ENCODE measurements at places on chromosomes 4 and X.

DNA sequence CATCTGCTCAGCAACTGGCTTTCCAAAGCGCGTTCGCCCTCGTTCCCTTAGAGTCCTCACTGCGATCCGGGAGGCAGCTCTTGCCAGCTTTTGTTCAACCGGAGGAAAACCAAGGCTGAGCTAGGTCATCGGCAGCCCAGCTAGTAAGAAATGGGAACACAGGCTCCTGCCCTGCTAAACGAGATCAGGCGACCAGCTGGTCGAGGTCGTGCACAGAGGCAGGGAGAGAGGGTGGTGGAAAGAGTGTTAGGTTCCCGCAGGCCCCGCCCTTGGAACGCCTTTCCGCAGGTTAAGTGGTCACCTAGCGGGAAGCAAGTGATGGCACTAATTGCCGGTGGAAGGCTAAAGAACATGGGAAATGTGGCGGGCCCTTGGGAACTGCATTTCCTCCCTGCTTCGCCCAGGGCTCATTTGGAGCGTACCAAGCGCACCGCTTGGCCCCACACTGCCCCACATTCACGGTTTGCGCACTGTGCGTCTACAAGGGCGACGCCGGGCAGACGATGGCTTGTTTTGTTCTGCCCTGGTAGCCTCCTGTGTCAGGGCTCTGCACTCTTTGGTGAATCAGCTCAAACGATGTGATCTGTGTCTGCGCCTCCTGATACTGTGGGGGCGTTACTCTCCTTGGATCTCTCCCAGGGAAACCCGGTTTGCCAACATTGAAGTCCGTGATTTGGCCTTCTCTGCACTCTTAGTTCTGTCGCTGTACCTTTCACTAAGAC is 7.2 kb upstream of the PRDM8 start:
- DNase-seq = no peak

DNA sequence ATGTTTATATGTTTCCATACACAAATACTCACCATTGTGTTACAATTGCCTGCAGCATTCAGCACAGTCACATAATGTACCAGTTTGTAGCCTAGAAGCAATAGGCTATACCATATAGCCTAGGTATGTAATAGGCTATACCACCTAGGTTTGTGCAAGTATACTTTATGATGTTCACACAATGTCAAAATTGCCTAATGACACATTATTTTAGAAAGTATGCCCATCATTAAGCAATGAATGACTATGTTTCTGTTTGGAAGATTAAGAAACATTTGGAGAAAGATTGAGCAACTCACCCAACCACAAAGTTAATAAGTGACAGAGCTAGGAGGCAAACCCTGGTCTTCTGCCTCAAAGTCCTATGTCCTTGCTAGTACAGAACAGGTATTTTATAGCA is 96.8 kb upstream of the GRIA3 start:
- DNase-seq = peak; percentile 56

DNA sequence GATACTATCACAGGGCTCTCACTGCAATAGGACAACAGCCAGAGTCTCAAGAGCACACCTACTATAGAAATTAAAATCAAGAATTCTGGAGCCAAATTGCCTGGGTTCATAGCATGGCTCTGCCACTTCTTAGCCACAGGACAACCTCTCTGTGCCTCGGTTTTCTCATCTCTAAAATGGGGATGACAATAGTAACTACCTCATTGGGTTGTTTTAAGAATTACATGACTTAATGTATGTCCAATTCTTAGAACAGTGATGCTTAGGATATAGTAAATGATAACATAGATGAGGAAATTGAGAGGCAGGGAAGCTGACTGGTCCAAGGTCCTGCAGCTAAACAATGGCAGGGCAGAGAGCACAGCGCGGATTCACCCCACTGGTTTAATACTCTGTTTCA is 11.0 kb upstream of the ODAPH start:
- DNase-seq = no peak

DNA sequence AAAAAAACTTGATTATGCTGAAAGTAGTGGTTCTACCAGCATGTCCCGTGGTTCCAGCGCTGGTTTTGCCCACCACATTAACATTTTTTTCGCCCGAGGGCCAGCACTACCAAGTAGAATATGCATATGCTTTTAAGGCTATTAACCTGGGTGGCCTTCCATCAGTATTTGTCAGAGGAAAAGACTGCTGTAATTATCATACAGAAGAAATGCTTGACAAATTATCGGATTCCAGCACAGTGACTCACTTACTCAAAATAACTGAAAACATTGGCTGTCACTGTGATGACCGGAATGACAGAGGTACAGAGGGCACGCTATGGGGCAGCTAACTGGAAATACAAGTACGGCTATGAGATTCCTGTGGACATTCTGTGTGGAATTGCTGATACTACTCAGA is 34.6 kb downstream of the PRPS2 start:
- DNase-seq = no peak

Measured in hematopoietic multipotent progenitor cell treated with erythropoietin and hydrocortisone succinate and interleukin-3 and kit ligand, for 4 days (in vitro differentiated cells).